ENCODE measurements at places on chromosomes 2 and 18.

- DNase-seq: no peak
Measured at GRCh38 chr2:197073701-197074433, 147.4 kb upstream of the PGAP1 start.

- DNase-seq: no peak
Measured at GRCh38 chr2:68932402-68932801, 20.3 kb downstream of the GKN2 start.

GRCh38 chr2:151987484-151987883 is 111.4 kb downstream of the CACNB4 start:
- DNase-seq: no peak

DNA sequence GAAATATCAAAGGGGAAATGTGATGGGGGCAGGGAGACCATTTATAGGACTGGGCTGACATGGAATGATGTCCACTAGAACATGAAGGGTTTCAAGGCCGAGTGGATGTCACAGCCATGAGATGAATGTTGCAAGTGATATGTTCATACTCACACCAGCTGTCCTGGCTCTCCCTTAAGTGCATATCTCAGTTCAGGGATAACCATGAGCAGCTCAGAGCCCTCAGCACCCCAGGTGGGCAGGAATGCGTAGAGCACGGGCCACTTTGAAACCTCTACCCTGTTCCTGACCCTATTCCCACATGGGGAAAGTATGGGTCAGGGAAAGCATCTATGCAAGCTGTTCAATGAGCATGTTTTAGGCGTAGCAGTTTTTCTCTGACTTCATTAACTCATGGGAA is 12.4 kb upstream of the EML4 start:
- DNase-seq: no peak

DNA sequence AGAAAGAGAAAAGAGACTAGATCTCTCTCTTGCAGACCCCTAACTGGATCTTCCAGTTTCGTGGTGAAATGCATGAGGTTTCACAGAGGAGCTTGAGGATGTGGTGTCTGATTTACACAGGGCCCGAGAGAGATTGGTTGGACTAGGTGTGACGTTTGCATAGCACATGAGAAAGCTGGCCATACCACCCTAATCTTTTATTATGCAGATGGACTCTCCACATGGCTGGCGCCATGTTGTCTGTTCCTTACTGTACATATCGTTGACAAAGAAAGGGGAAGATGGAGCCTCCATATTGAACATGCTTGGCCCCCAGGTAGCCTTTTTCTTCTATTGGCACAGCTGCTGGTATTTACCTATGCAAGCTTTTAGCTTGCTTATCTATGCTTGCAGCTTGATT is 27.5 kb upstream of the PGAP1 start:
- DNase-seq: no peak

DNA sequence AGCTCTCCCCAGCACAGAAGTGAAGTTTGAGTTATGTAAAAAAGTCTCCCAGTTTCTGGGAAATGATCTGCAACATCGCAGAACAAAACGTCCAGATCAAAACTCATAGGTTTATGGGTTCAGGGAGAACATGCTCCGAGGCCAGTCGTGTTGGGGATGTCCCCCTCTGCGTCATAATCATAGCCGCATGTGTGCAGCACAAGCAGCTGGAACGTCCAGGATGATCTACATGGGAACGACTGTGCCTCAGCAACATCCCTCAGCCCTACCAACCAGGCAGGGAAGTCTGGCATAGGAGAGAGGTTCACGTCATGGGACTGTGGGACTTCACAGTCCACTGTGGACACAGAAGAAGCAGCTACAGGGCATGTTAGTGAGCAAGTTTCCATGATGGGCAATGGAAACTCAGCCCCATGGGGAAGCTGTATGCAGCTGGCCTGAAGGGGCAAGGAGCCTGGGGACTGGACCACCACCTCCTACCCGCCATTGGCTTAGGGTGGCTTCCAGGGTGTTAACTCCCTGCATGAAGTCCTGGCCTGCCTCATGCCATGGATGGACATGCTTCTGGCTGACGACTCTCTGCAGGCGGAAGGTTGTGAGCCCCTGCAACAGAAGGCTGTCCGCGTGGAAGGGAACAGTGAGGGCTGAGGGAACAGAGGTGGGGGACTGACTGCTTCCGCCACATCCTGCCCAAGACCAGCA is 96.9 kb downstream of the COPS8 start:
- no peak for DNase-seq

DNA sequence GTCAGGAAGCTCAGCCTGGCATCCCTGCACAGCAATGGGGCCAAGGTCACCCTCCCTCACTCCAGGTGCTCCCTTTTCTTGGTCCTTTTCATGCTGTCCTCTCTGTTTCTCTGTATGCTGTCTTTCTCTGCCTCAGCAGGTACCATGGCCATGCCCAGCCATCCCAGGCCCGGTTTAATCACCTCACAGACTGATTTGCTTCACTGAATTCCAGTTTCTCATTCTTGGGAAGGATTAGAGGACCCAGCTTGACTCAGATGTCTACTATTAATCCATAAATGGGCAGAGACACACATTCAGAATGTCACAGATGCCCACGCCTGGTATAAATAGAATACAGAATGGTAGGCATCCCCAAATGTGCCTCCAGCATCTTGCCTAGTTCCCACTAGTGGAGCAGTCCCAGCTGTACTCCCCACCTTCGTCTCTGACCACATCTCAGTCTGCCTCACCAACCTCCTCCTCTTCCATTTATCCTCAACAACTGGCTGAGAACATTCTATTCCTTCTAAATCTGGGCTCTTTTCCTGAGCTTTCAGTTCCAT is 14.2 kb upstream of the L3MBTL4 start:
- no peak for DNase-seq

DNA sequence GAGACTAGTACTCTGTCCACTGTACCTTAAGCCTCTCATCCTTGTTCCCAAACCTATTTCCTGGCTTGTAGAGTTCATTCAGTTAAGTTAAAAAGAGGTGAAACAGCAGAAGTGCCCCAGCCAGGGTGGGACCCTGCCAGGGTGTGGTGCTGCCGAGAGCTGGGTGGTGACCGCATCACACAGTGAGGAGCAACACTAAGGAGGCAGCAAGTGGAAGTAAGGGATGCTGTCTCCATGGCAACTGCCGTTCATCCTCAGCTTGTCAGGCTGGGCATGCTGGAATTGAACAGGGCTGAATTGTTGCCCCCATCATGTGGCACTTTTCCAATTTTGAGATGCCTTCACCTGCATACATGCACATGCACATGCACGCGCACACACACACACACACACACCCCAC is 77.0 kb downstream of the VSNL1 start:
- no peak for DNase-seq

All from activated CD8-positive, alpha-beta T cell treated with anti-CD3 and anti-CD28 coated beads, Interleukin-2, amount 10 ng/mL, durations not matched to agents 7 days and 5 days (primary cell).